Stimulated activated CD4-positive, alpha-beta T cell treated with anti-CD3 and anti-CD28 coated beads, TNF-alpha, amount 100 ng/mL, for 4 hours (primary cell): ENCODE measurements at places on chromosomes 13 and 19.

- no peak for DNase-seq
These were observed 85.8 kb upstream of the PCDH8 start for GRCh38 chr13:52934258-52934657.

DNA sequence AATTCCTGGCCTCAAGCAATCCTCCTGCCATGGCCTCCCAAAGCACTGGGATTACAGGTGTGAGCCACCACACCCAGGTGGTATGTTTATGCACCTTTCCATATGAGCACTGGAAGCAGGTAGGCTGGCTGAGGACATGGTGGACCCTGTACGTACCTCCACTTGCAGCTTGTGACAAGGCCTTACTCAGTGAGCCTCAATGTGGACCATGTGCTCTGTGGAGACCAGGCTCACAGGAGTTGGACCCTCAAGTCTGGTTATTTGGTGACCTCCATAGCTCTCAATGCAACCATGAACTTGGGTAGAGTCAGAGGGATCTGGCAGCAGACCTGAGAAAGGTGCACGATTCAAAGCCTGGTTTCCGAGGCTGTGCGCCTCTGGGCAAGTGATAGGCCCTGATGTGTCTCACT, 5.5 kb downstream of the ACP4 start:
- no peak for DNase-seq

DNA sequence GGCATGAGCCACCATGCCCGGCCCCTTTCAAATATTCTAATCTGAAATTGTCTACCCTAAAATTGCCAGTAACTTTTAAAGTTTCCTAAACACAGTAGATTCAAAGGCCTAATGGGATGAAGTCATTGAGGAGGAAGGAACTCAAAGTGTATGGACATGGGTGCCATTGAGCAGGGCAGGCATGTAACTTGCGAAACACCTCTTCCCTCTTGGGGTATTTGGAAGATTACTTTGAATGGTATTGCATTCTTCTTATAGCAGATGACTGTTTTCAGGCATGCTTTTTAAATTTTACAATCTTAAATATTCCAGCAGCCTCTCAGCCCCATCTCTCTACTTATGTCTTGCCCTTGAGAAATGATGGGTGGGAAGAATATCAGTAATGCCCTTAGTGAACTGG, 21.0 kb downstream of the TM9SF2 start:
- DNase-seq, result no peak

DNA sequence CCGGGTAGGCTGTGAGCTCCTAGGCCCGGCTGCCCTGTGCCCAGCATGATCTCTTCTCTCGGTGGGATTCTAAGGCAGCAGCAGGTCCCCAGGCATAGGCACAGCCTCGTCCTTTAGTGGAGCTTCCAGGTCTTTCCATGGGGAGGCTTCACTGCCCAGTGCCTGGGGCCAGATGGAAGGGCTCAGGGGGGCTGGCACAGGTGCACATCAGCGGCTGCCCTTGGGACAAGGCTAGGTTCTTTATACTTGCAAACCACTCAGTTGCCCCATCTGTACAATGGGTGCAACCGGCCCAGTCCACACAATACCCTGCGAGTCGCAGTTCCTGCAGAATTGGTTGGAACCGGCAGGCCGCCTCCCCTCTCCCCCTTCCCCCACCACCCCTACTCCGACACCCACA, 14.2 kb downstream of the KCTD15 start:
- DNase-seq, result no peak

GRCh38 chr13:25945596-25945995, 106.2 kb downstream of the SHISA2 start:
- DNase-seq, result no peak

- no peak for DNase-seq
These were observed 10.4 kb downstream of the ATP4B start for GRCh38 chr13:113647351-113648215.

DNA sequence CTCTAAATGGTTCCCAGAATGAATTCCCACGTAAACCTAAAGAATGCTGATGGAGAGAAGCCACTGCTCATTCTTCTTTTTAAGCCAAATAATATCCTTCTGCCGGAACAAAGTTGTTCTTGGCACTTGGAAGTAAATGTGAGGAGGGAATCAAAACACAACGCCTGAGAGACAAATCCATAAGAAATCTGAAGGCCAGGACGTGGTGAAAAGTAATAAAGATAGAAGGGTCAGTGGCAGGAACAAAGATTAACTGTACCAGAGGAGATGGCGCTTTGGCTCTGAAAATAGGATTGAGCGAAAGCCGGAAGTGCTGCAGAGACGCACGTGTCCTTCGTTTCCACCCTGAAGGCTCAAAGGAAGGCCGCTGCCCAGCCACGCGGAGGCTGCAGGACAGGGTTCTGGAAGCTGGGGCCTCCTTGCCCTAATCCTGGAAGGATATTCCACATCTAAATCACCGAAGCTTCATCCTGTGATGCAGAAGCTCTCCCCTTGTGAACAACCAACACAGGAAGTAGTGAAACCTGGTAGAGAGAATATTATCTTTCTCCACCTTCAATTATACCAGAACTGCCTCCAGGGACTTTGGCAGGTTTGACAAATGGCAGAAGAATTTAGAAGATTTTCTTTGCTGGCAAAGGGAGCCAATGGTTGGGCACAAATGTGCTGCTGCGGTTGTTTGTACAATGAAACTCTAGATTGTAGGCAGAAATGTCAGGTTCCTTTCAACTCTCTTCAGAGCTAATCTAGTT, 214.6 kb upstream of the SERP2 start:
- DNase-seq, result no peak

- no peak for DNase-seq
These were observed 9.6 kb upstream of the EMC10 start for GRCh38 chr19:50466706-50467039.

DNA sequence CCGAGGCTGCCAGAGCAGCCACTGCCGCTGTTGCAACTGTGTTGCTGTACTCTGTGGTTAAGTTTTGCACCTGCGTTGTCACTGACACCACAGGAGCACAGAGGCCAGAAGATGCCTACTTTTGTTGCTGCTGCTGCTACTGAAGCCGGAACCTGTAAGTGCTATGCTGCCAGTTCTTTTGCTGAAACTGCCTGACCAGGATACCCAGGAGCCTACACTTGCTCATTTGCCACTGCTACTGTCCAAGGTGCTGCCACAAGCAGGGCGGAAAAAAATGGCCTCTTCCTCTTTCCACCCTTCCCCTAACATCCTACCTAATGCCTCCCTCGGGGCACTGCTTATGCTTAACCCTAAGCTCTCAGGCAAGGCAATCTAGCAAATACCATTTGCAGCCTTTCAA, 29.0 kb upstream of the NBEA start:
- DNase-seq, result no peak

DNA sequence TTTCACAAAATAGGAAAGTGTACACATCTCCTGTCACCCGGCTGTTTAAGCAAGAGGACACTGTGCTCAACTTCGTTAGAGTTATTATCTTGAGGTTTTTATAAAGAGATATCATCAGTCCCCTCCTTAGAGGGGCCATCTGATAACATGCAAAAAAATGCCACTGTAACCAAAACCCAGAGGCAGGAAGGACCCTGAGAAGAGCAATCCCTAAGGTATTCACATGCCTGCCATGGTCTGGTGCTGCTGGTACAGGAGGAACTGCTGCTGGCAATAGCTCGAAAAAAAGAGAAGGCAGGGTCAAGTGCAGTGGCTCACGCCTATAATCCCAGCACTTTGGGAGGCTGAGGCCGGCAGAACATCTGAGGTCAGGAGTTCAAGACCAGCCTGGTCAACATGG, 12.8 kb upstream of the CEACAM3 start:
- DNase-seq, result no peak

DNA sequence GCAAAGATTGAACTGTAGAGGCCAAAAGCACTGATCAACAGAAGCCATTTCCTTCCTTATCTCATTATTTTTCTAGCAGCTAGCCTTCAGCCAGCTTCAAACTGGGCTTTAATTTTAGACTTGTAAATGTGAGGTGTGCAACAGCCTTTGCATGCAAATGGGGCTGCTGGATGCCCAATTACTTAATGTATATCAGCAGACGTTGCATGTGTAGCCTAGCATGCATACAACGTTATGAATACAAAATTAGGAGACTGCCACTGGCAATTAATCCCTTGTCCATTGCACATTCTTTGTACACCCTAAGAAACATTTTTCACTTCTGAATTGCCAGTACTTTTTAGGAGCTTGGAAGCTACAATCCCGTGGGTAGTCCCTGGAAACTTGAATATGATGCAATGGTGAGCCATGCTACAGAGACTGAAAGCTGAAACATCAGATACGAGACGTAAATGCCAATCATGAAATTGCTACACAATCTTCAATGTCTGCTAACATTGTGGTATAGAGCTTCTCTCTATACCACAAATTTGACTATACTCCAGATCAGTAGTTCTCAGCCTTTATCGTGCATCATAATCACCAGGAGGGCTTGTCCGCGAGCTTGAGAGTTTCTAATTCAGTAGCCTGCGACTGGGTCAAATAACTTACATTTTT, 20.2 kb downstream of the EPSTI1 start:
- DNase-seq, result no peak

DNA sequence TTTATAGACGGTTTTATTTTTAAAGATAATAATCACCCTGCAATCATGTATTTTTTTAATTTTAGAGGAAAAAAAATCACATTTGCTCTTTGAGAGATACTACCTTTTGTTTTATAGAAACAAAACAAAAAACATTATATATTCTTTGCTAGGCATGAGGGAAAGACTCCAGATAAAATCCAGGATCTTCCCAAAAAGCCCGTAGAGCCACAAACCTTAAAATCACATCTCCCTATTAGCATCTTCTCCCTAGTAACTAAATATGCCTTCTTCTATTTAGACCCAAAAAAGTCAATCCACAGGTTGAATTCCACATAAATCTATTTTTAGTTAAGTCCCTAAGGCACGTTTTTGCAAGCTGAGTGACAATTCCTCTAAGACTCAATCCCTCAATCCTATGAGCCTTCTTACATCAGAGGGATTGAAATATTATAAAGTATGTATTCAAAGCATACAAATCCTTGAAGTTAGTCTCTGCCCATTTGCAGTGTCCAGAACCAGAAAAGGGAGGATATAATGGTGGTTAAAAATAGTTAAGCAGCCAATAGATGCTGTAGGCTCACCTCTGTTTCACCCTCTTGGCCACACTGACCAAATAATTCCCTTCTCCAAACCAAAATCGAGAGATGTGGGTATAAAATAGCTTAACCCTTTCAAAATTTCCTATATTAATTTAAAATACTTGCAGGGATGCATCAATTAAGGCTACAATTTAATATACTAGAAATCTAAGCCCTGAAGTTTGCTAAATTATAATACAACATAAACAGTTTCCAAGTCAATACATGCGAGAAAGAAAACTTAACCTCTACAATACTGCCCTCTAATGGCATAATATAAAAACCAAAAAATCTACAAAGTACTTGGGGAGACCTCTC, 64.0 kb downstream of the SERP2 start:
- no peak for DNase-seq

GRCh38 chr19:7602240-7602934, 6.7 kb downstream of the CAMSAP3 start:
- no peak for DNase-seq

DNA sequence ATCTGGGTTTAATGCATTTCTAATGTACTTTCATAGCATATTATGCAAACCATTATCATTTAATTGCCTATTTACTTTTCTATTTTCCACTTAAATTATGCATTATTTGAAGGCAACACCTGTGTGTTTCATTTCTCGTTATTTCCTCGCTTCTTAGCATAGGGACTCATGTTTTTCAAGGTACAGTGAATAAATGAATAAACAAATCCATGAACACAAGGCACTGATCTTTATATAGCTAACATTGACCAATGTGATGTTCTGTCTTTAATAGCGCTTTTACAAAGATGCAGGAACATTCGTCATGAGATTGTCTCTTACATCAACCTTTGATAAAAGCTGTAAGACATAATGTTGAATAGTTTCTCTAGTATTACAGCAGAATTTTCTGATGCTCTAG, 121.2 kb downstream of the B3GLCT start:
- no peak for DNase-seq

DNA sequence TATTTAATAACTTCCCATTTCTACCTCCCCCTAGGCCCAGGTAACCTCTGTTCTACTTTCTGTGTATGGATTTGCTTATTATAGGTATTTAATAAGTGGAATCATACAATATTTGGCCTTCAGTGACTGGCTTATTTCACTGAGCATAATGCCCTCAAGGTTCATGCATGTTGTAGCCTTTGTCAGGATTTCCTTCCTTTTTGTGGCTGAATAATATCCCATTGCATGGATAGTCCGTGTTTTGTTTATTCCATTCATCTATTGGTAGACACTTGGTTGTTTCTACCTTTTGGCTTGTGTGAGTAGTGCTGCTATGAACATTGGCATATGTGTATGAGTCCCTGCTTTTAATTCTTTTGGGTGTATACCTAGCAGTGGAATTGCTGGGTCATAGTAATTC, 9.4 kb downstream of the HNRNPM start:
- DNase-seq, result no peak

DNA sequence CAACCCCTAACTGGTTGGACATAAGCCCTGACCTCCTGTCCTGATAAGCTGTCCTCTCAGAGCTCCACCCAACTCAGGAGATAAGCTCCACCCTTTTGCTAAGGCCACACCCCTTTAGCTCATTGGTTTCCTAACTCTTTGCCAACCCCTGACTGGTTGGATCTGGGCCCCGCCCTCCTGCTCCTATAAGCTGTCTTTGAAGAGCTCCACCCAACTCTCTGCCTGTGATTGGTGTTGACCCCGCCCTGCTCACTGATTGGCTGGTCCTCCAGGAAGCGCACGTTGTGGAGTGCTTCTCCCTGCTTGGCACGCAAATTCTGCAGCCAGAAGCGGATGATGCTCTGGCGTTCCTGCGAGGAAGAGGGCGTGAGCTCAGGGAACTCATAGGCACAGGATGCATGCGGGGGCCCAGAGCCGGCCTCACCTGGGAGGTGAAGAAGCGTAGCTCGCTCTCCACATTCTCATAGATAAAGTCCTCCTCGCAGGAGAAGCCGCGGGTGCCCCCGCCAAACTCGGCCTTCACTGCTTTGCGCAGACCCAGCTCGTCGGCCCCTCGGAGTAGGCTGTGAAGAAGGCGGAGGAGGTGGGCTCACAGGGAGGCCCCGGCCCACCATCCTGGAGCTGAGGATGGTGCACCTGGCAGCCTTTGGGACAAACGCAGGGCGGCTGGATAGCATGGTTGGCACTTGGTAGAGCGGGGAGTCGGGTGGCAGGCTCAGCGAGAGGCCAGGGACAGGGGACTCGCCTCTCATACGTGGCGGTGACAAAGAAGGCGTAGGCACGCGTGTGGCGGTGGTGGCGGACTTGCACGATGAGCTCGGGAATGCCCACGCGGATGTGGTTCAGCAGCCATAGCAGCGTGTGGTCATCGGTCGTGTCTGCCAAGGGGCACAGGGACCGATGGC, 1.7 kb downstream of the ANO8 start:
- DNase-seq, result no peak

- DNase-seq, result no peak
These were observed 1.4 kb downstream of the CACNG6 start for GRCh38 chr19:53992815-53993214.

GRCh38 chr13:41232578-41233480, 30.5 kb downstream of the MTRF1 start:
- DNase-seq, result no peak

- DNase-seq, result no peak
These were observed 14.5 kb downstream of the IPO5 start for GRCh38 chr13:97967948-97968347.

DNA sequence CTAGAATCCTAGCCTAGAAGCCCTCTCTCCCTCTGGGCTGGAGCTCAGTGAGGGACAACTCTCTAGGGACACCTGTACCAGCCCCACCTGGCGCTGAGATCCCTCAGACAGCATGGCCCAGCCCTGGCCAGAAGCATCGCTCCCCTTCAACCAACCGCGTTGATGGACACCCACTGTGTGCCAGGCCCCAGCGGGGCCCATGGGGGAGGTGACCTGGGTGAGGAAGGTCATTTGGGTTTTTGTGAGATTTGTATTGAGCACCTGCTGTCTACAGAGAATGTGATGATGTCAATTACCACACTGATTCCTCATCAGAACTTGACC, 9.2 kb upstream of the ARRDC2 start:
- DNase-seq, result no peak
